ENCODE measurements at places on chromosomes 7 and 10.

GRCh38 chr10:106708506-106708905 is 456.0 kb downstream of the SORCS1 start:
- no peak for DNase-seq

GRCh38 chr10:50362547-50363125 is 111.3 kb upstream of the ASAH2 start:
- DNase-seq: no peak

- DNase-seq: no peak
Measured at GRCh38 chr10:94376865-94377264, 14.1 kb upstream of the NOC3L start.

GRCh38 chr10:12501841-12502525 is 152.6 kb downstream of the CAMK1D start:
- no peak for DNase-seq

DNA sequence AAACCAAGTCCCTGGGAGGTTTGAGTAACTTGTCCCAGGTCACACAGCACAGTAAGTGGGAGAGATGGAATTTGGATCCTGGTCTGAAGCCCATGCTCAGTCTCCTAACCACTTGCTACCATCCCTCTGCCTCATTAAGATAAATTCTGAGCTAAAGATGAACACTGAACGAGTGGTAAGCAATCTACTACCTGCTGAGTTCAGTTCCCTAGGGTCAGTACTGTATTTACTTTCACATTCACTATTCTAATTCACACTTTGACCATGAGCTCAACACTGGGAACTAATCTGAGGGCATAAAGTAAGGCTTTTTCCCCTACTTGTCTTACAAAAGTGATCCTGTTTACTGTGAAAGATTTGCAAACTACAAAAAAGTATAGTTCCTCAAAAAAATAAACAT is 2.4 kb downstream of the UROS start:
- no peak for DNase-seq

DNA sequence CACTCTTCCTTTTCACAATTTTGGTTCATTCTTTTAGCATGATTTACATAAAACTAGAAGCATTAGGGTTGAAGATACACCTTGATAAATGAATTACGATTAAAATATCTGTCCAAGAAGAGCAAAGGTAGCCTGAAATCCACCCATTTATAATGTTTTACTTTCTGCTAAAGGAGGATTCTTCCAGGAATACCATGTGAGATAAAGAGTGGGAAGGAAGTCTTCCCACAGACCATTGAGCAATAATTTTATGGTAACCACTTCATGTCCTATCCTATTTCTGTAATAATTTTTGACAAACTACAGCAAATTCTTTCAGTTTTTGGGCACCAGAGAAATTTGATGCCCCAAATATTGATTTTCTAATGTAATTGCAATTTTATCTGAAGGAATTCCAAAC is 150.6 kb upstream of the STEAP4 start:
- no peak for DNase-seq

DNA sequence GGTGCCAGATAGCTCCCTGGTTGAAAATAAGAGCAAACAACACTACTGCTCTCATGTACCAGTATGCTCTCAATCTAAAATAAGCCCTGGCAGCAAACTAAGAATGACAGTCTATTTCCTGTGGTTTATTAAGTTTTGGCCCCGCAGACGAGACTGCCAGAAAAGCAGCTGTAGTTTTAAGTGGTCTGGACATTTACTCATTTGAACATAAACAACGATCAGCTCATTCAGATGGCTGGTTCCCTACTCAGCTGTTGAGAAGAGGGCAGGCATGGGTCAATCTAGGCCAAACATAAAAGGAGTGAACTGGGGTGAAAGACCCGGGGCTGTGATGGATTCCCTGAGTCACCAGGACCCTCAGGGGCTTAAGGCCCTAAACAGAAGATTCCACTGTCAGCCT is 4.5 kb downstream of the TRIL start:
- peak; percentile 41 for DNase-seq

GRCh38 chr7:137879357-137880158 is 32.8 kb upstream of the DGKI start:
- DNase-seq: peak; percentile 48

DNA sequence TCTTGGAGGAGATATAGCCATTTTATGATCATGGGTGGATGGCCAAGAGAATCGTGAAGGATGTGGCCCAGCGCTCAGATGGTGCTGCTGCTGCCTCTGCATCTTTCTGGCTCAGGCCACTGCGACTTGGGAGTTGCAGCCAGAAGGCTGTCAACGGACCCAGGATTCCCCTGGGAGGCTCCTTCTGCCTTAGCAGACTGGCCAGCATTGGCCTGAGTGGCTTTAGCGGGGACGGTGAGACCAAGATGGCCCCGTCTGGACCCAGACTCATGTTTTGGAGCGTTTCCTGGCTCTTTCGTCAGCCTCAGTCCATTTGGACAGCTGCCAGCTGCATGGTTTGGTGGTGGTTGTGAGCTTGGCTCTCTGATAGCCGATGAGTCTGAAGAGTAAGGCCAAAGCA is 97.2 kb downstream of the GALNT17 start:
- DNase-seq: no peak

DNA sequence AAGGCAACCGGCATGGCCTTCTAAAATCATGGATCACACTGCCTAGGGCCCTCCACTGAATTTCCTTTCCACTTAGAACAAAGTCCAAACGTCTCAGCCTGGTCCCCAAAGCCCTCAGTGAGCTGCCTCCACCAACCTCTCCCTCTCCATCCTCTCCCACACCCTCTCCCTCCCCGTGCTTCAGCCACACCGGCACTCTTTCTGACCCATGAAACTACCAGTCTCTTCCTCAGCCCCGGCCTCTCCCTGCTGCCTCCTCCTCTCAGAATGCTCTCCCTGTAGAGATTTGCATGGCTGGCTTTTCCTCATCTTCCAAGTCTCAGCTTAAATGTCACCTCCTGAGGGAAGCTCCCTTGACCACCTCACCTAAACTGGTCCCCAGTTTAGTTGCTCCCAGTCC is 219.0 kb upstream of the ZMIZ1 start:
- DNase-seq: no peak

DNA sequence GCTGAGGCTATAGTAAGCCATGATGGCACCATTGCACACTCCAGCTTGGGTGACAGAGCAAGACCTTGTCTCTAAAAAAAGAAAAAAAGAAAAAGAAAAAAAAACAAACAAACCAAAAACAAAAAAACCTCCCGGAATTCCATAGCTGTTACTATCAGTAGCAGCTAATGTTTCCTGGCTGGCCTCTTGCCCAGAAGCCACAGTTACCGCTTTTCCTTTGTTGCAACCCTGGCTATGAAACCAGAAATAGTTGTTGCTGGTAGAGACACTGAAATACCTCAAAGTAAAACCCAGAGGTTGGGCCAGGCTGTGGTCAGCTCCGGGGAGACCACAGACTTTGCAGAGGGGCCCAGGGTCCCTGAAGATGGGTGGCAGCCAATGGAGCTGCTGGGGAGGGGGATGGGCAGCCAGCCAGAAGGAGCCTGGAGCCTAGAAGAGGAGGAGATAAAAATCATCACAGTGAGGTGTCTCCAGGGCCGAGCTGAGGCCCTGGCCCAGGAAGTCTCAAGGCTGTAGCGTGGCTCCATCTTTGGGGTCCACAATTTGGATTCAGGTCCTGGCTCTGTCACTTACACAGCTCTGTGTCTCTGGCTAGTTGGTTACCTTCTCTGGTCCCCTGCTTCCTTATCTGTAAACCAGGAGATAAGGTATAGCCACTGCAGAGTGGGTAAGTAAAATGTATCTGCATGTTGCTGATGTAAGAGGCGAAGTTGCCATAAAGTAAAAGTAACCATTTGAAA is 3.4 kb upstream of the CHST12 start:
- DNase-seq: peak; percentile 99

- no peak for DNase-seq
Measured at GRCh38 chr7:100085515-100085914, 3.3 kb upstream of the COPS6 start.

DNA sequence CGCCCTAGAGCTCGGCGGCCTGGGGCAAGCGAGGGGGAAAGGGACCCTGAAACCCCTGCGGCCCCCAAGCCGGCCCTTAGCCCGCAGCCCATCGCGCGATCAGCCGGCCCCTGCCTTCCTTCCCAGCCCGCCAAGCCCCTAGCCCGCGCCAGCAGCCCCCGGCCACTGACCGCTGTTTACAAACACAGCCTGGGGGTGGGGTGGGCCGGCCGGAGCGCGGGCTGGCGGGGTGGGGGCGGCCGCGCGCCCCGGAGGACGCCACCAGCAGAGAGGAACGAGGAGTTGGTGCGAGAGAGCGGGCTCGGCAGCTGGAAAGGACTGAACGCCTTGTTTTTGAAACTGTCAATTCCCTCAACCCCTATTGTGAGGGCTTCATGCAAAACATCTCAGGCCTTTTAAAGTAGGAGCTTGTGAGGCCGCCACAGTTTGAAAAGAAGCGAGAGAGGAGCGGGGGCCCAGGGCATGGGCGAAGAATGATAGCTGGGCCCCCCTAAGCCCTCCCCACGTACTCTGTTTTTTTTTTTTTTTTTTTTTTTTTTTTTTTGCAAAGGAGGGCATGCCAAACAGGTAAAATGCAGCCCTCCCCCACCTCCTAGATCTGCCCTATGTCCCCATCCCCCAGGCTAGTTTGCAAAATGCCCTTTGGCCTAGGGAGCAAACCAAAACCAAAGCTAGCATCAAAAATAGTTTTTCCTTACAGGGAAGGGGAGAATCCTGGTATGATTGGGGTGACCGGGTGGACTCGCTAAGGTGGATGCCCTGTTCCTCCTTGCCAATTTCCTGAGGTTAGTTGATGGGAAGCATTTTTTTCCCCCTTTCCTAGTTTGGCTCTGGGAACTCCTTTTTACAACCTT is 15.0 kb downstream of the SKIDA1 start:
- DNase-seq: peak; percentile 53

- no peak for DNase-seq
Measured at GRCh38 chr10:124708922-124709520, 35.2 kb downstream of the FAM53B start.

GRCh38 chr10:133097418-133097817 is 9.7 kb downstream of the ADGRA1 start:
- no peak for DNase-seq

- no peak for DNase-seq
Measured at GRCh38 chr10:13969792-13970140, 361.0 kb downstream of the FRMD4A start.

- peak; percentile 69 for DNase-seq
Measured at GRCh38 chr7:101717628-101718357, 88.7 kb upstream of the MYL10 start.

DNA sequence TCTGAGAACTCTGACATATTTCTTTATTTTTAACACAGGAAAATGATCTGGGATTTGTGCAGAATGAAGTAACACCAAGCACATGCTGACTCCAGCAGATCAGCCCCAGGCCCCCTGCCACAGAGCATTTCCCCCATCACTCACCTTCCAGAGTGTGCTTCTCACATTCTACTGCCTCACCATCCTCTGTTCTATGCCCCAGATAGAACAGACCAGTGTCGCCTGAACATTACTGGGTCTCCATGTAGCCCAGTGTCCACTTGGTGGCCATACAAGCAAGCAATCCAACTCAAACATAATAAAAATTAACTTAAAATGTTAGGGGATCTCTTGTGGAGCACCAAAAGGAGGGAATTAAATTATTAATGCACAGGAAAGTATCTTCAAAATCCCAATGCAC is 58.8 kb downstream of the SORBS1 start:
- no peak for DNase-seq

GRCh38 chr7:155189590-155189989 is 108.1 kb upstream of the INSIG1 start:
- no peak for DNase-seq

DNA sequence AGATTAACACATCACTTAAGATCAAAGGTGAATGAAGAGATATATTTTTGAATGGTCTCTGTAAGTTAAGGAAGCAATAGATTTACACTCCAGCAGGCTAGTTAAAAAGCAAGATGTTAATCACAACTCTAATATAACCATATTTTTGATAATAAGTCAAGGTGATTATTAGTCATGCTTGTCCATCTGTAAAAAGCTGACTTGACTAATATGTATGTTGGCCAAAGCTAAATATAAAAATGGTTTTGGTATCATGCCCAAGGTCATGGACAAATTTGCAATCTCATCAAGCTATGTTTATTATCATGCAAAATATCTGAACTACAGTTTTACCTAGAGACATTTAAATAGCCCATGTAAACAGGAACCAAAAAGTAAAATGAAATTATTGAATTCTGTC is 102.6 kb upstream of the CSTF2T start:
- no peak for DNase-seq

GRCh38 chr7:115782696-115783490 is 247.7 kb downstream of the TFEC start:
- peak; percentile 52 for DNase-seq

- DNase-seq: peak; percentile 42
Measured at GRCh38 chr10:15227611-15228372, 59.3 kb upstream of the NMT2 start.

- peak; percentile 86 for DNase-seq
Measured at GRCh38 chr10:71998840-71999194, 34.6 kb downstream of the CHST3 start.

DNA sequence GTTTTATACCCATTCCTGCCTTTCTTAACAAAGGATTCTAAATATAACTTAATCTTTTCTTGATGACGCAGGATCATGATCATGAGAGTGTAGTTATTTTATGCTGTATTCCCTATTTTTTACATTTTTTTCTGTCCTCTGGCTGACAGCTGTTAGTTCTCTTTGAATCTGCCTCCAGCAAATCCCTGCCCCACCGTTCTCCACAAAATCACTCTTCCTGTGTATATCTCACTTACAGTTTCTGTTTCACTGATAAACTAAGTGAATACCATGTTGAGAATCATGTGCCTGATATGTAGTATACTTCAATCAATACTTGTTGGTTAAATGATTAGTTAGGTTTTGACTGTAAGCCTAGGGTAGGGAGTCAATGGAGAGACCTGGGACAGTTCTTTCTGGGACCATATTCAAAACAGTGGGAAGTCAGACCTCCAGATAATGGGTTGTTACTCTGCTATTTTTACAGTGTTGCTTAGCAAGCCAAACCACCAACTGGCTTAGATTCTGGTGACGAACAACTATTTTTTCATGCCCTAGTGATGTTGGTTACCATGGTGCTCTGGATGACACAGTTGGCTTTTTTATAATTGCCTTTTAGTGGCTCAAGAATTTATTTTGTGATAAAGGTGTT is 12.8 kb downstream of the CNNM1 start:
- DNase-seq: peak; percentile 15

- DNase-seq: peak; percentile 64
Measured at GRCh38 chr10:52779541-52780390, 7.2 kb upstream of the MBL2 start.

DNA sequence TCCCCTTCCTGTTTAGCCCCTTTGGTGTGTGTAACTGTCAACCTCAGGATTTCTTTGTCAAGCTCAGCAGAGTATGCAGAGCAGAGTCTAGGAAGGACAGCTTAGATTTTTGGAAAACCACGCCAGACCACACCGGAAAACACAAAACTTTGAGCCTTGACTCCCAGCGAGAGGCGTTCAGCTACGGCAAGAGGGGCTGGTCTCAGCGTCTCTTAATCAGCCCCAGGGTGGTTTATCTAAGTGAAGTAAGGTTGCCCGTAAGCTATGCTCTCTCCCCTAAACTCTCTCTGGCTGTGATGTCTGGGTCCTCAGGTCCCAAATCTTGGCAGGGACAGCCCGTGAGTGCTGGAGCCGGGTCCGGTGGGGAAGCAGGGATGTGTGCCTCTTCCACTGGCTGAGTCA is 230.9 kb downstream of the KLF6 start:
- DNase-seq: no peak
